ENCODE measurements at places on chromosomes 13 and 19.
A peak's percentile ranks its signal among the peaks of the same experiment; 100 is the strongest.

- no peak for DNase-seq
Measured at GRCh38 chr13:94218951-94219350, 260.5 kb downstream of the DCT start.

GRCh38 chr13:34114581-34114980, 296.6 kb downstream of the RFC3 start:
- no peak for DNase-seq

DNA sequence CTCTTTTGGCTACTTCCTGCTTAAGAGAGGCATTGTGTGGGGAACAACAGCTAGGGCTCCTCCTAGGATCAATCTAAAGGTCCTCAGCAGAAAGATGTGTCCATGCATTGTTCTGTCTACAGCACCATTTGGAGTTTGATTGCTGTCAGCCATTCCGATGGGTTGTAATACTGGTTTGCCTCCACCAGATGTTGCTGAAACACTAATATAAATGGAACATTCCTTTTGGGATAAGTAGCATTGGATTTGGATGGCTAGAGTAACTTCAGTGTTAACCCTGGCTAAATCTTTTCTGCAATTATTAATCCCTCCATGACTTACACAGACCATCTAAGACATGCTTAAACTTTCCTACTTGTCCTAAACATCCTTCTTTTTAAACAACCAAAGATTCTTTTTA, 104.2 kb downstream of the TDRD3 start:
- no peak for DNase-seq

- DNase-seq = peak; percentile 68
Measured at GRCh38 chr13:51895906-51896888, 34.4 kb downstream of the CCDC70 start.

DNA sequence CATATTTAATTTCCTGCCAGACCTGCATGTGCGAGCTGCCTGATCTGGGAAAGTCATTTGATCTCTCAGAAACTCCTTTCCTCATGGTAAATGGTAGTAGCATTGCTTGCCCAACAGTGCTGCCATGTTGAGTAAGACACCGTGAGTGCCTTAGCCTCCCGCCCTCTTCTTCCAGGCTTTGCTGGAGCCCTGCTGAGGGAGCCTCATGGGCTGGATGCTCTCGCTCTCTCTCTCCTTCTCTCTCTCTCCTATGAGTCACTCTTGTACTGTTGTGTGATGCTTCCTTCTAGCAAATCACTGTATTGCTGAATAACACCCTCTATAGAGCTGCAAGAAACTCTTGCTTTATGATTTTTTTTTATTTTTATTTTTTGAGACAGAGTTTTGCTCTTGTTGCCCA, 365.5 kb downstream of the UQCRFS1 start:
- no peak for DNase-seq

GRCh38 chr13:60411983-60412382, 15.0 kb downstream of the TDRD3 start:
- DNase-seq = no peak

Data from H9 (cell line).